Sigmoid colon (tissue), 7 donors: ENCODE measurements at places on chromosomes 2 and 18. TPM values are rescaled to one million over a fixed set of nuclear protein-coding genes. Genes with fewer than 3 reads are reported as not detected.

Gene LYG2
- not detected for total RNA-seq

Gene CRYBA2
- total RNA-seq, result not detected

Gene TUBA3E
- total RNA-seq, result not detected

Gene FBLN7
- total RNA-seq, result 1.1 TPM

Gene CCDC74B
- 3.9 TPM for total RNA-seq

Gene RNF152
- total RNA-seq, result 7.1 TPM

Gene CLEC4F
- total RNA-seq, result not detected

Gene CCL20
- total RNA-seq, result not detected

Gene RAX
- not detected for total RNA-seq

Gene SPATA3
- total RNA-seq, result not detected

Gene IL1F10
- not detected for total RNA-seq

Gene ABCA12
- total RNA-seq, result under 0.01 TPM

Gene SULT1C4
- 3.6 TPM for total RNA-seq

Gene AQP4
- 0.49 TPM for total RNA-seq

Gene ITPRIPL1
- not detected for total RNA-seq

Gene ZSWIM2
- not detected for total RNA-seq

Gene MYL12A
- total RNA-seq, result 165 TPM

Gene GMPPA
- 18.5 TPM for total RNA-seq
